H9 (cell line): ENCODE measurements at places on chromosomes 1 and 21. TPM values are rescaled to one million over a fixed set of nuclear protein-coding genes. Genes with fewer than 3 reads are reported as not detected.

FAM110D gene
- total RNA-seq: 0.46 TPM in 2 replicates

PARK7 gene
- total RNA-seq: 370 and 379 TPM in 2 replicates

TDRD10 gene
- total RNA-seq: 0.31 TPM in 1 of 2 replicates, not detected in the other

LCE2C gene
- total RNA-seq: not detected in 2 replicates

UROD gene
- total RNA-seq: 90.4 and 92.2 TPM in 2 replicates
